ENCODE measurements at places on chromosomes 2 and 18.

GRCh38 chr2:233443511-233444183 lies 89.4 kb downstream of the DGKD start:
- DNase-seq: peak; percentile 84

DNA sequence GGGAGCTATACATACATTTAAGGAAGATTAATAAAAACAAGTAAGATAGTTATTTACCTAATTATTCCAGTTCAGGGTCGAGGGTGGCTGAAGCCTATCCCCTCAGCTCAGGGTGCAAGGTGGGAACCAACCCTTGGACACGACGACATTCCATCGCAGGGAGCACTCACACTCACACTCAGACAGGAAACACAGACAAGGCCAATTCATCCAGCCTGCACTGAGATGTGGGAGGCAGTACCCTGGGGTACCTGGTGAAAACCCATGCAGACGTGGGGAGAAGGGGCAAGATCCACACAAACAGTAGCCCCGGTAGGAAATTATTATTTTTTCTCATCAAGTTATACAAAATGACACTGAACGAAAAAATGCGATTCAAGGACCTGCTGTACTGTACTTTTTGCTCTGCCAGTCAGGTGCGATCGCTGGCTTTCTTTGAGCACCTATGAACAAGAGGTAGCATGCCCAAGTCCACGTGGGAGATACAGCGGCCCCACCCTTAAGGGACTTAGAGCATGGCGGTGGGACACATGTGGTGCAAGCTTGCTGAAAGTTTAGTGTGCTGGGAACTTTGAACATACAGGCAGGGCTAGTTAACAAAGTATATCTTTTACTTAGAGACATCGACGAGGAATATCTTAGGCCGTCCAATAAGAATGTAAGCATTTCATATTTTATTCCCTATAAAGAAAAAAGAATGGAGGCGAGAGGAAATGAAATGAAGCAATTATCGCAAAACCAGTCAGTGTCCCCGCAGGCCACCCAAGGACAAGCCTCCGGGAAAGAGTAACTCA lies 624 bp downstream of the METTL8 start:
- DNase-seq: peak; percentile 23

GRCh38 chr2:201789395-201789794 lies 8.7 kb upstream of the ALS2 start:
- no peak for DNase-seq

GRCh38 chr18:31100436-31101182 lies 1.6 kb downstream of the DSC2 start:
- no peak for DNase-seq

GRCh38 chr2:219572237-219573001 lies at the start of gene INHA:
INHA (plus strand) TSS chr2:219572310; CDS start chr2:219572375, 65 bp downstream.
- DNase-seq: no peak

DNA sequence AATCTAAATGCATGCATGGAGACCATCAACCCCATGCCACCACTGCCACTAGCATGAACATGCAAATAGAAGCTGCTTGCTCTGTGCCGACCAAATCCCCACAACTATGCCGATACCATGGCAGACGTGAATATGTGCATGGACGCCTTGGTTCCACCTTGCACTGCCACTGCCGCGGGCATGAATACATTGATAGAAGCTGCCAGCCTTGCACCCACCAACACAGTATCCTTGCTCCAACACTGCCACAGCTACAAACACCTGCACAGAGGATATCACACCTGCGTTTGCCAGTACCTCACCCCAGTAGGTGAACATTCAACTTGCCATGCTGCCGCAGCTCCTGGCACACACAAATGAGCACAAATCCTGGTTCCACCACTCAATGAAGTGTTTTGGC lies 527.4 kb upstream of the REG3G start:
- no peak for DNase-seq

DNA sequence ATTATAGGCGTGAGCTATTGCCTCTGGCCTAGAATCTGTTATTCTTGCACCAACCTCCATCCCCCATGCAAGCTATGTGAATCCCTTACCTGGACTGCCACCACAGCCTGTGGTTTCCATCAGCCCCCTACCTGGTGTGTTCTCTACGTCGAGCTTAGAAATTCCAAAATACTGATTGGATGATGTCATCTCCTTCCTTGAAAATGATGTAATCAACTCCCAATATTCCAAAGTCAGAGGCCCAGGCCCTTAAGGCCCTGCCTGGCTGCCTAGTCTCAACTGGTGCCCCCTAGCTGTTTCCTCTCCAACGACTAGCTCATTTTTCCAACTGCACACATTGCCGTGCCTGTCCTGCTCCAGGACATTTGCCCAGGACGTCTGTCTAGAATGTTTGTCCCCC lies 41.3 kb upstream of the GBX2 start:
- DNase-seq: no peak

- DNase-seq: peak; percentile 29
Measured at GRCh38 chr18:13577091-13577697, 149.2 kb downstream of the FAM210A start.

GRCh38 chr2:69109255-69109654 lies 96.3 kb downstream of the ANTXR1 start:
- DNase-seq: no peak

DNA sequence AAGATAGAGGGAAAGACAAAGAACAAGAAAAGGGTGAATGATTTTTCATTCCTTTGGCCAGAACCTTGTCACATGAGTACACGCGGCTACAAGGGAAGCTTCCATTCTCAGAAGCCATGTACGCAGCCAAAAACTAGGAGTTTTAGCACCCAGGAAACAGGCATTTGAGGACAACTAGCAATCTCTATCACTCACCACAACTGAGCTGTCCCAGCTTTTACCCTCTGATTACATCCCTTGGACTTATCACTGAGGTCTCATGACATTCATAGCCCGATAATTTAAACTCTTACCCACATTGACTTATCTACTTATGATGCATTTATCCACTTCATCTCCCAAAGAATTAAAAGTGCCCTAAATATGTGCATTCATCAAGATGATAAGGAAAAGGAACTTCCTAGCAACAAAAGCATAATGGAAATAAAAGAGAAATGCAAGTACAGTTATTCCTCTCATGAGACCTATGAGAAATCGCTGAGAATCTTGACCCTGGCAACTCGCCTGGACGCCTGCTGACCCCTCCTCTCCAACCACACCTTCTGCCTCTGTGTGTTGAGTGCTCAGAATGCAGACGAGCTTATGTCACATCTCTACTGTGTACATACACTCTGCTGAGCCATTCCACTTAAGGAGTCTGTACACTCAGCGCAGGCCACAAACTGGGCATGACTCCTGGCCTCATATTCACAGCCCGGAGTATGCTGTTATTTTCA lies 28.7 kb upstream of the MFSD6 start:
- no peak for DNase-seq

DNA sequence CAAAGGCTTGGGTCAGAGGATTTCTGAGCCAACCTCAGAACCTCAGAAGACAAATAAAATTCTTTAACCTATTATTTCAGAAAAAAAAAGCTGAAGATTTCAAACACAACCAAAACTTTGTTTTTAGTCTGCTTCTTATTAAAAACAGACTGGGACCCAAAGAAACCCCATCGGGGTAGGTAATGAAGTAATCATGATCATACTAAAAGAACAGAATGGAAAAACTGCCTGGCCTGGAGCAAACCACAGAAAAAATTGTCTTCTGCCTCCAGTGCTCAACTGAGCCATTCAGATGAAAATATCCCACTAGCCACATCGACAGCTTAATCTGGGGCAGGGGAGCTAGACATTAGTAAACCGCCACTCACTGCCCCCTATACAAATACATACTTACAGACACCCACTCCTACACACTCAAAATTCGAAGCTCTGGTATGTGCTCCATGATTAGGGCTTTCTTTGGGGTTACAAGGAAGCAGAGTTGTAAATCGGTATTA lies 76.5 kb downstream of the SDC1 start:
- no peak for DNase-seq

DNA sequence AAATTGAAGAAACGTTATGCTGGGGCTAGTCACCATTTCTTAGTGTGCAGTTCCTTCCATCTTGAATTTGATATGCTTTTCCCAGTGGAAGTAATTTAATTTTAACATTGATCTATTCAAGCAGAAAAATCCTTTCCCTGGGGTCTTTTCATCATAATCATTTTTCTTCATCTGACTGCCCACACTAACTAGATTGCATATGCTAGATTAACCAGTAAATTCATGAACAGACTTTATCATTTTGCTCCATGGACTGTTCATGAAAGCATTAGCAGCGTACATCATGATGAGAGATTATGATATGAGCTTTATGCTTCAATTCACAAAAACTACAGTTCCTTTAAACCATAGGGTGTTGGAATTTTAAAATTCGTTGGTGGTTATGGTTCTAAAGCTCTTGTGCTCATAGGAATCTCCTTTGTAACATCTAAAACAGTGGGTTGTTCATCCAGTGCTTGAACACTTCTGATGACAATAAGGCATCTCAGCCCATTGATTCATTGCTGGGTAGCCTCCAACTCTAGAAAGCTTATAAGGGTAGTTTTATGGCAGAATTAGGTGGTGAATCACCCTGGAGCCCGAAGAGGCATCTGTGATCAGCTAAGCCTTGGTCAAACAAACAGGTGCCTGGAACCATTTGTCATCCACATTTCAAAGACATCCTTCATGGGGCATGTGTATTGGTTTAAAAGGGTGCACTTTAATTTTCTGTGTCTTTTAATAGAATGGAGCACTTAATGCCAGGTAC lies 77.2 kb upstream of the NDUFV2 start:
- DNase-seq: no peak

DNA sequence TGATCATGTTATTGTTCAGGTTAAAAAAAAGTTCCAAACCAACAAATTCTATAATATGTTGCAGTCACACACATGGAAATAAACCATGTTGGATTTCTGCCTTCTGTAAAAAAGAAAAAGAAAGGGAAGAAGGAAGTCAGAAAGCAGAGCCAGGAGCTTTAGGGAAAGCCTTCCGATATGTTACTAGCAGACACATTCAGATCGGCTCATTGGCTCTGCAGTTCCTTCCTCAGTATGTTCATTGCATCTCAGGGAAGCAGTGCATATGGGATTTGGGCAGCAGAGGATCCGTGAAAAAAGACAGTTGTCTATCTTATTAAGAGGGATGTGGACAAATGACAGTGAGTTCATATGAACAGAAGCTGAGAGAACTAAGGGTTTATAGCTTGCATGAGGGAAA lies 68.1 kb downstream of the KIF5C start:
- DNase-seq: no peak

DNA sequence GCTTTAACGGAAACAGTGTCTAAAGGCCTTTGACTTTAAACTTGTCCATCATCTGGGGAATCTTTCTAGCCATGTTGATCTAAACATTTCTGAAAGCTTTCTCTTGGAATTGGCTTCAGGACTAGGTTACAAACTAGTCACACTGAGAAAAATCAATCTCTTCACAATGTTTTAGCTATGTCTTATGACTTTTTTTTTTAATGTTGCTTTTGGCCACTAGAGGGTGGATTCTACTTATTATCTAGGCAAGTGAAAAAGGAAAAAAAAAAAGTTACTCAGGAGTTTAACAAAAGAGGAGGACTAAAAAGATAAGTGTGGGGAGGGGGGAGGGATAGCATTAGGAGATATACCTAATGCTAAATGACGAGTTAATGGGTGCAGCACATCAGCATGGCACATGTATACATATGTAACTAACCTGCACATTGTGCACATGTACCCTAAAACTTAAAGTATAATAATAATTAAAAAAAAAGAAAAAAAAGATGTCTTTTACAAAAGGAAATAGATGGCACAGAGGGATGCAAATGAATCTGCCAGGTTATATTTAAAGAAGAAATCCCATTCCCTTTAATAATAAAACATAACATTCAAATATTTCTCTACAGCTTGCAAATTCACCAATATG lies 160.4 kb upstream of the PID1 start:
- DNase-seq: peak; percentile 76

- no peak for DNase-seq
Measured at GRCh38 chr2:132390076-132390475, 26.5 kb upstream of the GPR39 start.

- no peak for DNase-seq
Measured at GRCh38 chr2:219615036-219615435, 12.4 kb upstream of the SLC4A3 start.

DNA sequence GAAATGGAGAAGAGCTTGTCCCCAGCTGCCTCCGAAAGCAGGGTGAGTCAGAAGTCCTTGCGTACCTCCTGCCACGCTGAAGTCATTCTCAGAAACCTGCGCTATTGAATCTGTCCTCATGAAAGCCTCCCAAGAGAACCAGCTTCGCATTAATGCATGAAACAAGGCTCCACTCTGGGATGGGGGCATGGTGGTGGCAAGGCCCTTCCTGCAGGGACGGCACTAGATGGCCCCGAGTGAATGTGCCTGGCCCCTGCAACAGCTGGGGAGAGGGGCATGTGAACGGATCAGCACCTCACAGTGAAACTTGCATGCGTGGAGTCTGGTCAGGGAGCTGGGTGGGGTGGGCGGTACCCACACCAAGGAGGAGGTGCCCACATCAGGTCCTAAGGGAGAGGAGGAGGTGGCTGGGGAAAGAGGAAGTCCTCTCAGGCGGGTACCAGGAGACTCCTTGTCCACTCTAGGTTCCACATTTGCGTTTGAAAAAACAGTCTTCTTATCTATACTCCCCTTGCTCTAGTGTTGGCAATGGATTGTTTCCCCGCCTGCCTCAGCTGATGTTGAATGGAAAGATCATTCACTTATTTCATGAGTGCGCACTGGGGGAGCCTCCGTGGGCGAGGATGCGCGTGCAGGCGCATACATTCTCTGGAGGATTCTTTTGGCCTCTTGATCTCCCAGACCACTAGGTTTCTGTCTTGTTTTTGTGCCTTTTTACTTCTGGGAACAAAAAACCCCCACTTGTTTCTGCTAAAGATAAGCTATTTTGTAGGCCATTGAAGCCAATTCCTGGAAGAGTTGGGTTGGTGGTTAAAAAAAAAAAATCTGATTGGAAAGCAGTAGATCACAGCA lies 104.7 kb downstream of the KLHL29 start:
- peak; percentile 11 for DNase-seq

DNA sequence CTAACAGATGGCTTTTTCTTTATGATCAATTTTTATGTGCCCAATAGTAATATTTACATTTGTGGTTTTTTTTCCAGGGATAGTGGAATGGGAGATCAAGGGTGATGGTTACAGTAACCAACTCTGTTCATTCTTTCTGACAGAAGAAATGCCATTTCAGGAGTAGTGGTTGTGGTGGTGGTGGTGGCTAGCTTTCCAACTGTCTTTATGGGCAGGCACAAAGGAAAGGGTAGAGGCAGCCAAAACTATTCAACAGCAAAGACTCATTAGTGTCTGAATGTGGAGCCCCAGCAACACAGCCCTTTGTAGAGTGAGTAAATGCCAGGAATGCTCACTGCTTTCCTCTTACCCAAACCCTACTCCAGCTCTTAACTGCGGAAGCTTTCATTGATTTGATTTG lies 227.7 kb downstream of the RND3 start:
- peak; percentile 79 for DNase-seq

DNA sequence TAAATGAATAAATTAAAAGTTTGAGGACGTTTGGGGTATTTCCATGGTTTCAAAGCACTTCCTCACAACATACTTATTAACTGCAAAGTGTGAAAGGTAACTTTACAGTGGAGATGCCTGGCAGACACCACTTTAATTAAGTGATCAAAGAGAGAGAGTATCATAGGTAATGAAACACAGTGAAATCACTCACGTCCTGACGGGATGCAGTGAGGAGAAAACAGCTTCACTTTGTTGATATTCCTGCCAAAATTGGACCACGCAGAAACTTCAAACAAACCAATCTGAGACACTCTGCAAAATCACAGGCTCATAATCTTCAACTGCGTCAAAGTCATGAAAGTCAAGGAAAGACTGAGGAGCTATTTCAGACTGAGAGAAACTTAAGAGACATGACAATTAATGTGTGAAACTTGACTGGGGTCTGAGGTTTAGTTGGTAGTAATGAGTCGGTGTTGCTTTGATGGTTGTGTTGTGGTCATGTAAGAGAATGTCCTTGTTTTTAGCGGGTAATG lies 66.0 kb upstream of the ITGB6 start:
- DNase-seq: no peak

Data from fibroblast of villous mesenchyme (primary cell).